Activated CD4-positive, CD25-positive, alpha-beta regulatory T cell treated with anti-CD3 and anti-CD28 coated beads, Interleukin-2, amount 50 U/mL, for 16 hours (primary cell): ENCODE measurements at places on chromosomes 5 and 9.

DNA sequence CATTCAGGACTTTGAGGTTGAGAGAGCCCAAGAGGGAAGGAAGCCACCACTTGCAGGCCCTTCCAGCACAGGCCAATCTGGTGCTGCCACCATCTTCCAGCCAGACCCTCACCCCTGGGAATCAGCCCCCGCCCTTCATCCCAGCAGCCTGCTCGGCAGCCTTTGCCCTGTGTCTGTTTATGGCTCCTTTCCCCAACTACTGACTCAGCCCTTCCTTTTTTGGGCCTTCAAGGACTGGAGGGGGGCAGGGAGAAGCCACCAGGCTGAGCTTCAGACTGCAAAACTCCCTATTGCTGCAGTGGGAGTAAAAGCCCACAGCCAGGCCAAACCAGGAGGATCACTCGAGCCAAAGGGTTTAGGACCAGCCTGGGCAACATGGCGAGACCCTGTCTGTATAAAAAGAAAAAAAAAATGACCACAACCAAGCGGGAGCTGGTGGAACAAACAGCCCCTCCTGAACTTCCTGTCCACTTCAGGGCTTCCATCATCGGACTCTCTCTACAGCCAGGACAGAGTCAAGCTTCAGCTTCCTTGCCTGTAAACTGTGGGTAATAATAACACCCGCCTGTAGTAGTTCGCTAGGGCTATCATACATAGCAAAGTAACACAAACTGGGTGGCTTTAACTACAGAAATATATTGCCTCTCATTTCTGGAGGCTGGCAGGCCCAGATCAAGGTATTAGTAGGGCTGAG is 85.9 kb upstream of the IL17B start:
- DNase-seq, result no peak

- DNase-seq, result no peak
Observed at GRCh38 chr9:16396389-16396788, 474.1 kb downstream of the BNC2 start.

- DNase-seq, result no peak
Observed at GRCh38 chr9:84101964-84102632, 121.5 kb downstream of the RMI1 start.

DNA sequence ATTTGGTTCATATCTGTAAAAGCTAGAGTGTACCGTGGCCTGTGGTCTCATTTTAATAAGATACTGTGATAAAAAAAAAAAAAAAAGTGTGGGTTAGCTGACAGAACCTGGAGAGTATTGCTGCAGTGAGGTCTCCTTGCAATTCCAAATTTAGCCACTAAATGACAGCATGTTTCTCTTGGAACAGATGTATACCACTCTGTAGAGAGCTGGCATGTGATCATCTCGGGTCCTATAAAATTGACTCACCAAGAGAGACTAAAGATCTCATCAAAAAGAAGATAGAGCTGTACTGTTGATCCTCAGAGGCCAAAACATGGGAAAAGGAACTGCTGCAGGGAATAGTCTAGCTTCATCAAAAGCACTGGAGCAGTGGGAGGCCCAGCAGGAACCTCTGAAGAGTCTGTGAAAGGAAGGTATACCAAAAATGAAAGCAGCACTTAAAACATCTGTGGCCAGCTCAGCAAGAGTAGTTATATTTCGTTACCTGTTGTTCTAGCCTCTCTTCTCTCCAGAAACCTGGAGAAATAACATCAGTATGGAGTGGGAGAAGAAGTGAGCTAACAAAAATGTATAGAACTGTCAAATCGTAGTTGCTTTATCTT is 826.8 kb downstream of the EFNA5 start:
- no peak for DNase-seq

- no peak for DNase-seq
Observed at GRCh38 chr5:79728396-79728795, 38.8 kb downstream of the CMYA5 start.

GRCh38 chr5:61334868-61335615 is 3.0 kb downstream of the ZSWIM6 start:
- no peak for DNase-seq

GRCh38 chr9:101265261-101265660 is 119.5 kb downstream of the BAAT start:
- no peak for DNase-seq

DNA sequence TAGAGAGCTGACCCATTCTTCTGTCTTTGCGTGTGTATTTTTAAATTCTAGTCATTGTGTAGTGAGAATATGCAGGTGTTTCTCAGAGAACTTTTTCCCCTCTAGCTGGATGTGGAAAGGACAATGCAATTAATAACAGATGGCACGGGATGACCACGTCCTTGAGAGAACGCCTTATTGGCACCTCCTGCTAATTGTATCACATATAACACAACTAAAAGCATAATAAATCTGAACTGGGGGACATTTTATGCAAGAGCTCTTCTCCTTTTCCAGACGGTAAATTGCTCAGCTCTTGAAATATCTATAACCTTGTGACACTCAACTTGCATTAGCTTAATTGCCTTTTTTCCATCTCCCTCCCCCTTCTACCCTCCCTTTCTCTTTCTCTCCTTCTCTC is 62.9 kb upstream of the IZUMO3 start:
- DNase-seq, result no peak

GRCh38 chr5:580436-580835 is 31.7 kb upstream of the CEP72 start:
- no peak for DNase-seq

DNA sequence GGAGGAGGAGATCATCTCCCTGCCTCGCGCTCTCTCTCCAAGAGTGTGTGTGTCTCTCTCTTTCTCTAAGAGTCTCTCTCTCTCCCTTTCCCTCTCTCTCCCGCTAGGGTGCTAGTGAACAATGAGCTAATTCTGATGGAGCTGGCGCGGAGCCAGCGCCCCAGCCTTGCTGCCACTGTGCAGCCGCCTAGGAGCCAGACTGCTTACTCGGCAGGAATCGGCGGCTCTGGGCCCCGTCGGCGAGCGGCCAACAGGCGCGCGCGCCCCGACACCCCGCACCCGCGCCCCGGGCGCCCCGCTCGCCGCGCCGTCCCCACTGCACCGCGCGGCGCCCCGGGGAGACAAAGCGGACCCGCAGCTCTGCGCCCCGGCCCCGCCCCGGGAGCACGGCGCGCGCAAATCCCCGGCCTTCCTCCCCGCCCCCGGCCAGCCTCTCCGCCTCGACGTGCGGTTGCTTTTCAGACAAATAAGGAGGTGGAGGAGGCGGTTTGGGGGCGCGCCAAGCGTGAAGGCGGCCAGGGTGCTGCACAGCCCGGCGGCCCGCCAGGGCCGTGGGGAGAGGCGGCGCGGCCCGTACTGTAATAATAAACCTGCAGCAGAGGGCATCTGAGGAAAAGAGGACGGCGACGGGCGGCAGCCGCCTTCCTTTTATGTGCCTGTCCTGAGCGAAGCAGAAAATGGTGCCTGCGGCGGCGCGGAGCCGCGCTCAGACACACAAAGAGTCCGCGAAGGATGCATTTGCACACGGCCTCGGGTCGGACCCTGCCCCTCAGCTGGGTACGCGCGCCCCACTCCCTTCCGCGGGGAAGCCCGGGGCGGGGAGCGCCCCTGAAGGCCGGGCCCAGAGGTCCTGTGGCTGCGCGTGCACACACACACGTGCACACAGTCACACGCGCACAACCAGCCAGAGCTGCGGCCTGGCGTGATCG is 625 bp upstream of the NREP start:
- DNase-seq, result peak; percentile 30

DNA sequence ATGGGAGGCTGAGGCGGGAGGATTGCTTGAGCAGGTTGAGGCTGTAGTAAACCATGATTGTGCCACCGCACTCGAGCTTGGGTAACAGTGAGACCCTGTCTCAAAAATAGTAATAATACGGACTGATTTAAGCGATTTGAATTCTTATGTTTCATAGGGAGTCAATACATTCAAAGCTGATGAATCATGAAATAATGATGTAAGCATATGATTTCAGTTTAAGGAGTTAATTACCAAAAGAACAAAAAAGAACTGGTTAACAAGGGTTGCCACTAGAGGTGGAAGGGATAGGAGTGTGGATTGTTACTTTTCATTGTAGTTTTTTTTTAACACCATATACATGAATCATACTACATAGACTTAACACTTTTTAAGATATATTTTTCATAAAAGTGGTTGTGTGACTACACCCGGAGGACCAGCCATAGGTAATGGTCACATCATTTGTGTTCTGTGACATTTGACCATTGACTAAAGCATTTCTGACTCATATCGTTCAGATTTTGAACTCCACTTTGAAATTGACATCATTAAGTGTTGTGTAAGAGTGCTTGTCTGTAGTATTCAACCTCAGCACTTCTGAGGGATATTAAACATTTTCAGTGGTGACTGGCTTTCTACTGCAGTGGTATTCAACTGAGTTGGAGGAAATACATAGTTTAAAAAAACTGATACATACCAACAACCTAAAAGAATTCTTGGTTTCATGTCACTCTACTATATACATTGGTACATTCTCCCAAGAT is 7.0 kb downstream of the TRMT10B start:
- DNase-seq, result no peak

DNA sequence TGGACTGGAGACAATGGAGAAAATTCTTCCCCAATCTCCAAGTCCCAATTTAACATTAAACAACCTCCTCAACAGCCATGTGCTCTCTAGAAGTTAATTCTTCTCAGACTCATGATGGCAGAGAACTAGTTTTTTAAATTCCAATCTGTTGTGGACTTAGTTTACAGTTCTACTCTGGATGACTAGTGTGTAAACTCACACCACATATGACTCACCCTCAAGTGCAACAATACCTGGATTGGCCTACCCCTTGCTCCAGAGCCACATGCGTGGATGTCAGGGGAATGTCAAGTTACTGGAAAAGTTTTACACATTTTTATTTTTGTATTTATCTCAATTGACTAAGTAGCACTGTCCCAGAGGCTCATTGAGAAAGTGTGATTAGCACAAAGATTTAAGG is 136.0 kb upstream of the EFNA5 start:
- DNase-seq, result no peak

DNA sequence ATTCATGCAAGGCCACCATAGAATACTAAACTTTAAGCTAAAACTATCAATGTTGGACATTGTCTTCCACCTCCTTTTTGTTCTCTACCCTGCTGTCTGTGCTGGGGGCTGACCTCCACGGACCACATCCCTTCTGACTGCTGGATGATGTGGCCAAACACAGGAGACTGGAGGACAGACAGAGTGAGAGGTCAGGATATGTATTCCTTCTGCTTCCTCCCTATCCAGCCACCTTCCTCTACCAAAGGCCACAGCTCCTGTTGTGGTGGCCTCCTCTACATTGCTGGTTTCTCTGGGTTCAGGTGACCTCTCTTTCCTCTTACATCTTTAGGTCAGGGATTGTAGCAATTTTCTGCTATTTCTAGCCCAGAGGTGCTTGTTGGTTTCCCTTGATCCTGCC is 148.1 kb downstream of the ACTBL2 start:
- DNase-seq, result no peak

GRCh38 chr9:92969516-92970466 is 22.5 kb downstream of the FGD3 start:
- no peak for DNase-seq

- DNase-seq, result no peak
Observed at GRCh38 chr5:138078006-138078643, 5.7 kb upstream of the WNT8A start.

DNA sequence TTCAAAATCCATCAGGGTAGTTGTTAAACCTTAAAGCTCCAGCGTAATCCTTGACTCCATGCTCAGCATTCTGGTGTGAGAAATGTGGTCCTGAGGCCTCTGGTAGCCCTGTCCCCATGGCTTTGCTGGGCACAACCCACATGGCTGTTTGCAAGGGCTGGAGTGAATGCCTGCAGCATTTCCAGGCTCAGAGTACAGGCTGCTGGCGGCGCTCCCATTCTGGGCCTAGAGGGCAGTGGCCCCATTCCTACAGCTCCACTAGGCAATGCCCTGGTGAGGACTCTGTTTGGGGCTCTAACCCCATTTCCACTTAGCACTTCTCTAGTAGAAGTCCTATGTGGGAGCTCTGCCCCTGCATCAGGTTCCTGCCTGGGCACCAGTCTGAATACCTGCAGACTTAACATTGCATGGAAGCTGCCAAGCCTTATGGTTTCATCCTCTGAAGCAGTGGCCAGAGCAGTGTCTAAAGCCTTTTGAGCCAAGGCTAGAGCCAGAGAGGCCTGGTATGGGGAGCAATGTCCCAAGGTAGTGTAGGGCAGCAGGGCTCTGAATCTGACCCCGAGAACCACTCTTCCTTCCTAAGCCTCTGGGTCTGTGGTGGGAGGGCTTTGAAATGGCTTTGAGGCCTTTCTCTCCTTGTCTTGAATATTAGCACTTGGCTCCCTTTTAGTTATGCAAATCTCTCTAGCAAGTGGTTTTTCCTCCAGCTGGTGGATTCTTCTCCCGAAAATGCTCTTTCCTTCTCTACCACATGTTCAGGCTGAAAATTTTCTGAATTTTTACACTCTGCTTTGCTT is 5.8 kb upstream of the ALDH1A1 start:
- DNase-seq, result no peak

GRCh38 chr9:114641967-114642366 is 15.6 kb downstream of the TEX53 start:
- DNase-seq, result no peak

- no peak for DNase-seq
Observed at GRCh38 chr5:104533498-104533897, 970.9 kb upstream of the NUDT12 start.
